ENCODE measurements at places on chromosomes 6 and 20. TPM values are rescaled to one million over a fixed set of nuclear protein-coding genes. Genes with fewer than 3 reads are reported as not detected.

Gene CUL9
- total RNA-seq, result 49.1 TPM

Gene PROKR2
- total RNA-seq, result not detected

Gene CST2
- not detected for total RNA-seq

GRCh38 chr6:33411632-33412005 lies 805 bp downstream of the PHF1 start:
- no peak for DNase-seq

GRCh38 chr6:76275746-76276145 lies 203.3 kb upstream of the IMPG1 start:
- no peak for DNase-seq

- DNase-seq, result no peak
Measured at GRCh38 chr6:32905078-32905477, 35.8 kb downstream of the HLA-DMB start.

DNA sequence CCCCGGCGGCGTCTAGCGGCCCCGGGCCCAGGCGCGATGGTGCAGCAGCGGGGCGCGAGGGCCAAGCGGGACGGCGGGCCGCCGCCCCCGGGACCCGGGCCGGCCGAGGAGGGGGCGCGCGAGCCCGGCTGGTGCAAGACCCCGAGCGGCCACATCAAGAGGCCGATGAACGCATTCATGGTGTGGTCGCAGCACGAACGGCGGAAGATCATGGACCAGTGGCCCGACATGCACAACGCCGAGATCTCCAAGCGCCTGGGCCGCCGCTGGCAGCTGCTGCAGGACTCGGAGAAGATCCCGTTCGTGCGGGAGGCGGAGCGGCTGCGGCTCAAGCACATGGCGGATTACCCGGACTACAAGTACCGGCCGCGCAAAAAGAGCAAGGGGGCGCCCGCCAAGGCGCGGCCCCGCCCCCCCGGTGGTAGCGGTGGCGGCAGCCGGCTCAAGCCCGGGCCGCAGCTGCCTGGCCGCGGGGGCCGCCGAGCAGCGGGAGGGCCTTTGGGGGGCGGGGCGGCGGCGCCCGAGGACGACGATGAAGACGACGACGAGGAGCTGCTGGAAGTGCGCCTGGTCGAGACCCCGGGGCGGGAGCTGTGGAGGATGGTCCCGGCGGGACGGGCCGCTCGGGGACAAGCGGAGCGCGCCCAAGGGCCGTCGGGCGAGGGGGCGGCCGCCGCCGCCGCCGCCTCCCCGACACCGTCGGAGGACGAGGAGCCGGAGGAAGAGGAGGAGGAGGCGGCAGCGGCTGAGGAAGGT lies 715 bp downstream of the SOX12 start:
- DNase-seq, result no peak

- DNase-seq, result no peak
Measured at GRCh38 chr20:36391955-36392354, 85.8 kb downstream of the DLGAP4 start.

DNA sequence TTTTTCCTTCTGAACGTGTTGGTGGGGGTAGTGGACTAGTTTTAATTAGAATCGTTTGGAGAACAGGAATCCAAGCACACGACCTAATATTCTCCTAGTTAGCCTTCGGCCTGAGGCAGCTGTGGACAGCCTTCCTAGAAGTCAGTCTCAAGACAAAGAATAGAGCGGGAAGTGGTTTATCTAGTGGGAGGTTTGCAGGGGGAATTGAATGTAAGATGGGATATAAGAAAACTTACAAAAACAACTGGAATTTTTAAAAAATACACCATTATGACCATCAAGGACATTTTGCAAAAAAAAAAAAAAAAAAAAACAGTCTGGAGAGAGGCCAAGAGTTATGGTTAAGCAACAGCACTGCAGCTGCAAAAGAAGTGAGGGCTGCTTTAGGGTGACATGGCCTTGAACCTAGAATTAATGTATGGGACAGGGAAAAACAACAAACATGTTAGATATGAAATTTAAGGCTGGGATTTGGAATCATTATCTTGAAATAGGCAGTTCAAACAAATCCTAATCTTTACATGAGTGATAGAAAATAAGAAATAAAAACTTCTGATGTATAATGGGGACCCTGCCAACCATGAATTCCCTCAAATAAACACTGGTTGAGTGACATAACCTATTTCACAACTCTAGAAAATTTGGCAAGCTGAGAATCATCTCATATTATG lies 40.2 kb downstream of the PLAGL1 start:
- DNase-seq, result no peak

- no peak for DNase-seq
Measured at GRCh38 chr6:137856138-137856898, 10.7 kb upstream of the TNFAIP3 start.

- DNase-seq, result no peak
Measured at GRCh38 chr6:135054226-135054568, 425 bp downstream of the HBS1L start.

DNA sequence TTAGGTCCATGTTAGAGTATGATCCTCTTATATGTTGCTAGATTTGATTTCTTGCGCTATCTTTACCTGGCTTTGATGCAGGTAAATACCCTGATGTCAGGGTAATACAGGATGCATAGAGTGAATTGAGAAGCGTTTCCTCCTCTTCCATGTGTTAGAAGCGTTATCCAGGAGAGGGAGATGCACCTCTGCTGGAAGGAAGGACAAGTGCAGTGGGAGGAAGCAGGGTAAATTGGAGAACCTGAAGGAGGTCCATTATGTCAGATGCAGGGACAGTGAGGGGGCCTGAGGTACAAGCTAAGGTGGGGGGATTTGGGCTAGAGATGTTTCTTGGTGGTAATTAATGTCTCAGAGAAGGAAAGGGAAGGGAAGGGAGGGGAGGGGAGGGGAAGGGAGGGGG lies 7.7 kb downstream of the SHLD1 start:
- DNase-seq, result no peak

Measured in vagina (tissue), 2 donors.